Activated CD4-positive, alpha-beta T cell treated with anti-CD3 and anti-CD28 coated beads, Interleukin-10, Interleukin-2, amounts not matched to agents 100 ng/mL and 50 ng/mL, durations not matched to agents 16 hours and 8 hours (primary cell): ENCODE measurements at places on chromosomes 12 and 14.

GRCh38 chr12:59118356-59118755 lies 198.1 kb upstream of the LRIG3 start:
- DNase-seq = no peak

GRCh38 chr12:91959220-91959619 lies 186.4 kb downstream of the BTG1 start:
- no peak for DNase-seq

GRCh38 chr12:24839268-24839791 lies 109.6 kb downstream of the BCAT1 start:
- peak; percentile 99 for DNase-seq

DNA sequence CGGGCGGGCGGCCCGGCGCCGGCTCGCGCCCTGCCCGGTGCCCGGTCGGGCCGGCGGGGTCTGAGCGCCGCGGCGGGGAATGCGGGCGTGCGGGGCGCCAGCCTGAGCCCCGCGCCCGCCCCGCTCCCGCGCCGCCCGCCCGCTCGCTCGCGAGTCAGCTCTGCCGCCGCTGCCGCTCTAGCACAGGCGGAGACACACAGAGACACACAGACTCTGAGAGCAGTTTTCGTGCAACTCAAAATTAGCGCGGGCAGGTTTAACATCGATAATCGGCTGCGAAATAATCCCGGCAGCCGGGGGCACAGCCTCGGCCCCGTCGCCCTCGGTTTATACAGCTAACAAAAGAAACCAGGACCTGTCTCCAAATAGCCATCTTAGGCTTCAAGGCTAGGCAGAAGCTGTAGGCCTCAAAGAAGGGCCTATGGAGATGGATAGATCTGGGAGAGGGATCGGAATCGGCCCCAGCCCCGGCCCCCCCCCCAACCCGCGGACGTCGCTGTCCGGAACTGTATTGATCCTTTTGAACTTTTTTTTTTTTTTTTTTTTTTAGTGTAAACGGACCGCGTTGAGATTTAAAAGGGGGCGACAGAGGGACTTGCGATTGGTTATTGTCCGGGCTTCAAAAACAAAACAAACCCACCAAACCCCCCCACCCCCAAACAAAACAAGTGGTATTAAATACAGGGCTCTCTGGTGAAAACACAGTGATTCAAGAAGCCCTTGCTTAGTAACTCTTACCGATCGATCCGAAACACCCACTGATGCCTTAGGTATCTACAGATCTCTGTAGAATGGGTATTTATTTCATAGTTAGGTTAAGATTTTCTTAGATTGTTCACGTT lies 1.1 kb downstream of the ARID2 start:
- DNase-seq = peak; percentile 67

- no peak for DNase-seq
These were observed 1103.4 kb downstream of the LRFN5 start for GRCh38 chr14:42710071-42710470.

DNA sequence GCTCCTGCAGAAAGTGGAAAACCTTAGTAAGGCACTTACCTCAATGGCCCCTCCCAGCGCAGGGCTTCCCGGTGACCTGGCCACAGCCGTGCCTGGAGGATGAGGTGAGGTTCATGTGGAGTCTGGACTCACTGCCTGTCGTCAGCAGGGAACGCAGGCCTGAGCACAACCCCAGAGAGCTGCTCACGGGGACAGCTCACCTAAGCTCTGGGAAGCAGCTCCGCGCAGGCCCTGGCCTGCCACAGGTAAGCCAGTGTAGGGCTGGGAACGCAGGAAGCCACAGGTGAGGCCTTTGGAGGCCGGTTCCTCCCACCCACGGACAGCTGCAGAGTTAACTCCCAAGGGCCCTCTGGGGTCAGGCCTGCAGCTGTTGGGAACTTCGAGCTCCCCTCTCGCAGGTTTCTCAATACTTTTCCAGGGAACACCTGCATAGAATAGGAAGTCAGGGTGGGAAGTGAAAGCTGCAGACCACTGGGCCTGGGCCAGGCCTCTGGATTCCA lies 32.7 kb downstream of the ANAPC7 start:
- no peak for DNase-seq

DNA sequence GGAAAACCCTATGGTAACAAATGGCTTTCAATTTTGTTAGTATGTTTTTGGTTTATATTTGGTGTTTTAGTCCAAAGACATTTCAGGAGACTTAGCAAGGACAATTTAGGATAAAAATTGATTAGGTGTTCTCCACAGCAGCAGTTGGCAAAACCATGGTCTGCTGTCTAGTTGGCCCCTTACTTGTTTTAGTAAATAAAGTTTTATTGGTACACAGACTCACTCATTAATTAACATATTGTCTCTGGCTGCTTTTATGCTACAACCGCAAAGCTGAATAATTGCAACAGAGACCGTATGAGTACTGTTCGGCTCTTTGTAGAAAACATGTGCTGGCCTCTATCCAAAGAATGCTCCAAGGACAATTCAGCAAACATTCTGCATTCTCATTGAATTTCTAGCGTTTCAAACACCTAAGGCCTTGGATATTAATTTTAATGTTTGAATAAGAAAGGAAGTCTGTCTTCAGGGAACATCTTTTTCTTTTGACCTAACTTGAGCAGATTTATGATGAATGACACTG lies 77.7 kb downstream of the CCDC92 start:
- DNase-seq = no peak

DNA sequence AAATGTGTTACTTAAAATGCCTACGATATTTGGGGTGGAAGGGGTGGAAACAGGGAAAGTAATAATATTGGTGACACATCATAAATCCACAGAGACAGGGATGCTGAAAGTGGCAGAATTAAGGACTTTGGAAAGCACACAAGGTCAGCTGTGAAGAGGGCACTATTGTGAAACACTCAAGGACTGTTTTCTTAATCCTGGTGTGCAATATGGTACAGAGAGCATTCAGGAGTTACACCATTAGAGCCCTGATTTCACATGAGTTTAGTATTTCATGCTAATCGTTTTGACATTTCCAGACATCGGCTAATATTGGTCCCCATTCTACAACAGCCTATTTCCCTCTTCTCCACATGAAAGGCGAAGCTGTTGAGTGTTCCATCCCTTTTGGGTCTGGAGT lies 219.2 kb downstream of the MSRB3 start:
- no peak for DNase-seq

GRCh38 chr12:108826807-108827721 lies 30.3 kb downstream of the SSH1 start:
- peak; percentile 17 for DNase-seq

GRCh38 chr14:102248121-102248520 lies 56.8 kb downstream of the MOK start:
- no peak for DNase-seq

DNA sequence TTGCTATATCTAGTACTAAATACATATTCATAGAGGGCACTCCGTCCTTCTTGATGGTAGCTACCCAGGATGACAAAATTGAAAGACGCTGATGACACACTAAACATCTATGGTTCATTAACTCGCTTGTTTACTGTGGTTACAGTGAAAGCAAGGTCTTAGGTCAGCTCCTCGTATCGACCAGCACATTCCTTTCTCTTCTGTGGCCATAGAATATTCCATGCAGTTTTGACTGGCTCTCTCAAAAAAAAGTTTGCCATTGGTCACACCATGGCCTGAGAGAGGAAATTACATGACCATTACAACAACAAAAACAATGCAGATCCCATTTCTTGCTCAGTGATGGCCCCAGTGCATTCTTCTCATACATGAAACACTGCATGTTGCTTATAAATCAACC lies 411.4 kb upstream of the SOX5 start:
- DNase-seq = no peak

DNA sequence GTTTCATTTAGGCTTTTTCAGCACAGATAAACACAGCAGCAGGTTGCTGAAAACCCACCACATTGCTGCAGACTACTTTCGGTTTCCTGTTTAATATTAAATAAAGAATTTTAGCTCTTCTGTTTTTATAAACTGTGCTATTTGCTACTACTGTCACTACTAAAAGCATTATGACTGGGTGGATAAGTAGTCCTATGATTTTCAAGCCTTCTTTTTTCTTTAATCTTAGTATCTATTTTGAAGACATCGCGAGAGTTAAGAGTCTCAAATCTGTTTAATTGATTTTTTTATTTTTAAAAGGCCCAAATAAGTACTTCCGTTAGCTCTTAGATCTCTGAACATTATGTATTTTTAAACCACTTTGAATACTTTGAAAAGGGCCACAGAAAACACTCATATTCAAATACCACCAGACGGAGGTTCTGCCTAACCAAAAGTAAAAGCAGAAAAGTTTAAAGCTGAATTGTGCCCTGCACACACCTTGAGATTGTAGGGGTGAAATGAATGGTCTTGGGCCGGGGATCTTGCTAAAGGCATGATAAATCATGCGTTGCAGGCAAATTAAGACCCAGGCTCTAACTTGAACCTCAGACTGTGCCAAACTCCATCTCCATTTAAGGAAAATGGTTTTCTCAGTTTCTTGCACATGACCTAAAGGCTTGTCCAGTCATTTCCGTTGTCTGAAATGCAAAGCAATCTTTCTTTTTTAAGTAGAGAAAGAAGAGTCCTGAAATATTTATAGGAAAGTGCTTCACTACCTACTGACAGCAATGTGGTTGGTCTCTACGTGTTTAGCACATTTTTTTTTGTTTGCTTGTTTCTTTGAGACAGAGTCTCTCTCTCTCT lies 13.6 kb upstream of the FOXN3 start:
- DNase-seq = peak; percentile 88

GRCh38 chr14:76918256-76918781 lies 92.1 kb downstream of the LRRC74A start:
- DNase-seq = no peak

DNA sequence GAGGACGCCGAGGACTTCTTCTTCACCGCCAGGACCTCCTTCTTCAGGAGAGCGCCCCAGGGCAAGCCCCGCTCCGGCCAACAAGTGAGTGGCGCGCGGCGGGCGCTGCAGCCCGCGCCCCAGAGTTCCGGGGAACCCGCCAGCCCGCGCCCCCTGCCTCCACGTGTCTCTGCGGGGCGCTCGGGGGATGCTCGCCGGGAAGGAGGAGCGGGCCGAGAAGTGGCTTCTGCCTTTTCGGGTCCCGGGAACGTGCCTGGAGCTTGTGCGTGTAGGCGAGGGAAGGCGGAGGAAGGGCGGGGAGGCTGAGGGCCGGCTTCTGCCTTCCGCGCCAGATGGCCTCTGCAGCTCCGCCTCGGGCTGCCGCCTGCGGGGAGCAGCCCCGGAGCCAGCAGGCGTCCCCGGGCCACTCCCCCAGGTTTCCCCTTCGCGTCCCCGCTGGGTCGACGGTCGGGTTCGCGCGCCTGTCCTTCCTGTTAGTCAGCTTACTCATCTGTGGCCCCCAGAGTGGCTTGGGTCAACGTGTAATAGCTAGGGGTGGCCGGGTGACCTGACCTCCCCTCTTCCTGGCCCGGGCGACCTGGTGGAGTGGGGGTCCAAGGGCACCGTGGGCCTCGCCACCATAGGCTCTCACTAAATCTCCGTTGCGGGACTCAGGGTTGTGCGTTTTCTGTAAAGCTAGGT lies 505 bp downstream of the RASSF3 start:
- DNase-seq = peak; percentile 83

GRCh38 chr14:31933716-31934115 lies 143.4 kb upstream of the ARHGAP5 start:
- no peak for DNase-seq

- DNase-seq = no peak
These were observed 157.7 kb upstream of the AVPR1A start for GRCh38 chr12:63308671-63309070.

DNA sequence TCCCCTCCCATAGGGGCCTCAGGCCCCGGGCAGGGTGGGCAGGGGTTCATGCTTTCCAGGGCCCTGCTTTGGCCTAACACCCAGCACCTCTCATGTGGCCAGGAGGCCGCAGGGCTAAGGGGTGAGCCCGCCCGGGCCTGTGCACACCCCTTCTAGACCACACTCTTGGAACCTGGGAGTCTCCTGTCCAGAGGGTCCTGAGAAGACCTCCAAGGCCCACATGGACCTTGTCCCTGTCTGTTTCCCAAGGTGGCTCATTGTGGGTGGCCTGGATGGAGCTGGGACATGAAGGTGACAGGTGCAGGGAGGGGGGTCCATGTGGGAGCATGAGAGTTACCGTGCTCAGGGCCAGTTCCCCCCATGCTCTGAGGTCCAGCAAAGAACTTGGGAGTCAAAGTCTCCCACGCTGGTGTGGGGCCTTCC lies 11.6 kb downstream of the DLK1 start:
- DNase-seq = no peak

DNA sequence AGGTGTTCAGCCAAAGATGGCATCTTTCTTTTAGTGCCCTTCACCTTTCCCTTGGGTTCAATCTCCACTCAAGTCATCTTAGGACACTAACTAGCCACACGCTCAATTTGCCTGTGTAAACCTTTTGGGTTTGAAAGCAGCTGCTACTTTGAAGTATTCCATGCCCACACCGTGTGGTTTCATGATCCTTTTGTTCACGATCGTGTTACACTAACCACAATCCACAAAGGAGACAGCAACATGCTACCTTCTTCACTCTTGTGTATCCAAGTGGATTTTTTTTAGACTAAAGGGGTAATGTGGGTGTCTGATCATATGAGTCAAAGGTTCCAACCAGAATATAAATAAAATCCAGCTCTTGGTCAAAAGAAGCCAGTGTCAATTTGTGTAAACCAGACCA lies 122.7 kb upstream of the FAR2 start:
- no peak for DNase-seq

DNA sequence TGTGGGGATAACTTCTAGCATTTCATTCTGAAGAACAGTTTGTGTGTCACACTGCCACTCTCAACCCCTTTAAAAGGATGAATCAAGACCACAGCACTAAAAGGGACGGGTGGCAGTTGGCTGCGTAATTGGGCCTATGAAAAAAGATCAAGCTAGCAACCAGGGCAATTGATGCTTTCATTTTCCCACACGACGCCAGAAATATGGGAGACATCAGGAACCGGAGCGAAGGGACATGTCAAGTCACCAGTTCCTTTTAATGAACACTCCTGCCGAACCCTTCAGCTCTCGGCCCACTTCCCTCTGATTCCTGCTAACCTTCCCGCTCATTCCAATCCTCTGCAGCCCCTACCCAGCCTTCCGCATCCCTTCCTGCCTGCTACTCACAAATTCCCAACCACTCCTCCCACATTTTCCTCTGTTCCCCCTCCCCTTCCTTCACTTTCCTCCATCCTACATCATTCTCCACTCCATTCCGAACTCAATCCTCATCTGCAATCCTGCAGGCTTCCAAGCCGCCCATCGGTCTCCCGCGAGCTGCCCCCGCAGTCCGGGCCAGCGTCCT lies 753 bp downstream of the CSRNP2 start:
- DNase-seq = peak; percentile 31

DNA sequence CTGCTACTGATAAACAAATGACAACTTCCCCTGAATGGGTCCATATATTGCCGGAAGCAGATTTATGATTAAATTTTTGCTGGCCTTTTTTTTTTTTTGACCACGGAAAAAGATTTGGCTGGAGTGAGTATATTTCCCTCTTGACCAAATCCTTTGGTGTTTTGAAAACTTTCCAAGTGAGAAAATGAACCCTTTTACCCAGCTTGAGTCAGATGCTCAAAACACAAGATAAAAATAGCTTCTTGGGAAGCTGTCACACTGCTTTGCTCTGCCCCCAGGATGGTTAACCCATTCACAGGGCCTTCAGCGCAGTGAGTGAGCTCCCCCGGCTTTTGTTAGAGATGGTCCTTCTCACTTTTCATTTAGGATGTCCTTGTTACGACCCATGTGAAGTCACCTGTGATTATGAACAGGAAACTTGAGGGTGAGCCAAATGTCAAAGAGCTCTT lies 224.3 kb downstream of the PELI2 start:
- DNase-seq = no peak

GRCh38 chr12:83322809-83323208 lies 636.1 kb downstream of the TMTC2 start:
- no peak for DNase-seq
